ENCODE measurements at places on chromosomes 1 and 21.

GRCh38 chr1:3598051-3598491 is 13.2 kb downstream of the MEGF6 start:
- no peak for DNase-seq

DNA sequence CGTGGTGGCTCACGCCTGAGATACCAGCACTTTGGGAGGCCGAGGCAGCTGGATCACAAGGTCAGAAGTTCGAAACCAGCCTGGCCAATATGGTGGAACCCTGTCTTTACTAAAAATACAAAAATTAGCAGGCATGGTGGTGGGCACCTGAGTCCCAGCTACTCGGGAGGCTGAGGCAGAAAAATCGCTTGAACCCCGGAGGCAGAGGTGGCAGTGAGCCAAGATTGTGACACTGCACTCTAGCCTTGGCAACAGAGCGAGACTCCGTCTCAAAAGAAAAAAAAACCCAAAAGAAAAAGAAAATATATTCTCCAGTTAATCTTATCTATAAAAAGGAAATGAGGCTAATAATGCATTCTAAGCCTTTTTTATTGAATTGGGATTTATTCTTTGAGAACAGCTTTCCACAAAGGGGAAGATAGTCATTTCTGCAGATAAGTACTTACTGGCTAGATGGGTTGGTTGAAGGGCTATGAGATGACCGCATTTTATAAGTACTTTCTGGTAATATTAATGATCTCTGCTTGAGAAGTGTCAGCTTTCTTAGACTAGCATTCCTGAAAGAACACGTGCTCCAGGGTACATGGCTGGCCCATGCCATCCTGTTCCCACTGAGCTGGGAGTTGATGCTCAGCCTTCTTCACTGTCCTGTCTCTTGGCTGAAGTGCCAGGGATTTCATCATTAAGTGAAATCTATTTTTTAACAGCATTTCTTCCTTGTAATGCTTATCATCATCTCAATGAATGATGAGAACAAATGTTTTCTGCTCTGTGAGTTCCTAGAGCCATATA is 57.9 kb downstream of the SASS6 start:
- peak; percentile 20 for DNase-seq

DNA sequence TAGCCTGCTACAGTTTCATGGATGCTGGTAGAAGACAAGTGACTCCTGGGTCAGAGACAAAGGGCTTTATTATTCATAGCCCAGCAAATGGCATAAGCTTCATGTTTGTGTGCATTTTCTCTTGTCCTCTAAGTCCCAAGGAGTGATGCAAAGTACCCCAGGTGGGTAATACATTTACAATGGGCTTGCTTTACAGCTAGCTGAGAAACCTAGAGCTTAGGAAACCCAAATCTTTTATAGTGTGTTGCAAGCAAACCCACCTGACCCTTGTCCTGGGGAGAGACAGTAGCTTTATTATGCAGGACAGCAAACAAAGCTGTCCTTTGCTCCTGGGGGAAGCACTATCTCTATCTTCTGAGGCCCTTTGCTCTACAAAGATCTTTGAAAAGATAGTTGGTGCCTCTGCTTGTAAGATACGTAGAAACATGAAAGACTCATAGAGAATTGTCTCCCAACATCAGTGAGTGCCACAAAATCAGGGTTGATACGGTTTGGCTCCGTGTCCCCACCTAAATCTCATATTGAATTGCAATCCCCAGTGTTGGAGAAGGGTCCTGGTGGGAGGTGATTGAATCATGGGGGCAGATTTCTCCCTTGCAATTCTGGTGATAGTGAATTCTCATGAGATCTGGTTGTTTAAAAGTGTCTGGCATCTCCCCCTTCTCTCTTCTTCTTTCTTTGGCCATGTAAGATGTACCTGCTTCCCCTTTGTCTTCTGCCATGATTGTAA is 315.8 kb upstream of the USP24 start:
- no peak for DNase-seq

GRCh38 chr1:46512135-46512791 is 22.6 kb downstream of the DMBX1 start:
- no peak for DNase-seq

GRCh38 chr1:187691439-187691838 is 862.7 kb downstream of the PLA2G4A start:
- peak; percentile 97 for DNase-seq

GRCh38 chr1:74763807-74764206 is 30.9 kb downstream of the TYW3 start:
- no peak for DNase-seq

DNA sequence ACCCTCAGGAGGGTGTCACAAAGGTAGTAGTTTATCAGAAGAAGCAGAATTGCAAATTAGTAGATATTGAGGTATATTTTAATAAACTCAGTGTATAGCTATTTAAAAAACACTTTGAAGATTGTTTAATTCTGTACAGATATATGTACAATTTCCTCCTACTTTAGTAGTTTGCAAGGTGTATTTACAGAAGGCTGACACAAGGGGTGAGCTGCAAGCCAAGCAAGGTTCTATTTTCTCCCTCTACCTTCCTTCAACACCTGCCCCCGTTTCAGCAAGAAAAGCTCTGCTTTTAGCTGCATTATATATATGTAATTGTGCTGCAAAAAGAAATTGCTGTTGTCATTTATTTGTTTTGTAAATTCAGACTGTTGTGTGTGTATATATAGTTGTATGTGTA is 674.2 kb upstream of the PKN2 start:
- DNase-seq = no peak

DNA sequence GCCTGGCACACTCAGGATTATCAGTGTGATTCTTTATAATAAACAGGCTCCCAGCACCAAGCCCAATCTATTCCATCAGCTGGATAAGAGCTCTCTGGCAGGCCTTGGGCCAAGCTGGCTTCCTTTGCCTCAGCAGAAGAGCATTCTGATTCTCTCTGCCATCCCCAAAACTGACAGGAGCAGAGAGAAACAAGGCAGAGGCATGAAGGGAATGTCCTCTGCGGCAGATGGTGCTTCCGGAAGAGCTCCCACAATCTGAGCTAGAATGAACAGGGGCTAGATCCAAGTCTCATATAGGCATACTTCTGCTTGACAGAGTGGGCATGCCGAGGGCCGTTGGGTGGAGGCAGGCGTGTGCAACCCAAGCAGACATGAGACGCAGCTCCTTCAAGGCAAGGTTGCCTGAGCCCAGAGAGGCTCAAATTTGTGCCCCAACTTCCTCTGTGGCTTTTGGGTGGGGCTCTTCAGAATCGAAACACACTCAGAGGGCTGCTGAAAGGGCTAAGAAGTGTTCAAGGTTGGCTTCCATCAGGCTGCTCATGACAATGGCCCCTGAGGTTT is 4.0 kb downstream of the CAPN2 start:
- DNase-seq = peak; percentile 63

- DNase-seq = no peak
Measured at GRCh38 chr1:111216751-111217150, 10.8 kb upstream of the CHI3L2 start.

GRCh38 chr1:201259476-201260235 is 23.6 kb upstream of the PKP1 start:
- no peak for DNase-seq

GRCh38 chr1:238675221-238675620 is 711.1 kb upstream of the CHRM3 start:
- no peak for DNase-seq

- DNase-seq = no peak
Measured at GRCh38 chr1:23684415-23684814, 7.2 kb upstream of the RPL11 start.

GRCh38 chr1:10841118-10841517 is 44.7 kb upstream of the CASZ1 start:
- DNase-seq = no peak

DNA sequence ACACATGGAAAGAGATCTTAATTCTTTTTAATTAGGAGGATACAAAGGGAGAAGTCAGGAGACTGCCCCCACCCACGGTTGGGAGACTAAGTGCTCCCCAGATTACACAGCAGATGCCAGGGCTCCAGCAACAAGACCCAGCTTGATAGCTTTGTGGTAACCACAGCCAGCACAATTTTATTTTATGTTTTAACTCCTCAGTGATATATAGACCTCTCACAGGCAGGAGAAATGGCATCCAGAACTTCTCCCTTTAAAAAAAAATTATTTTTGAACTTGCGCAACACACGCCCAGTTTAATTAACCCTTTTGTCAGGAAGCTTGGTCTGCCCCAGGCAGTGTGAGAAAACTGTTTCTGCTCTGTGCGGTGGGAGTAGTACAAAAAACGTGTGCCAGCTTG is 62.6 kb upstream of the ACOT11 start:
- no peak for DNase-seq

- peak; percentile 71 for DNase-seq
Measured at GRCh38 chr1:221994274-221994698, 252.4 kb upstream of the DUSP10 start.

DNA sequence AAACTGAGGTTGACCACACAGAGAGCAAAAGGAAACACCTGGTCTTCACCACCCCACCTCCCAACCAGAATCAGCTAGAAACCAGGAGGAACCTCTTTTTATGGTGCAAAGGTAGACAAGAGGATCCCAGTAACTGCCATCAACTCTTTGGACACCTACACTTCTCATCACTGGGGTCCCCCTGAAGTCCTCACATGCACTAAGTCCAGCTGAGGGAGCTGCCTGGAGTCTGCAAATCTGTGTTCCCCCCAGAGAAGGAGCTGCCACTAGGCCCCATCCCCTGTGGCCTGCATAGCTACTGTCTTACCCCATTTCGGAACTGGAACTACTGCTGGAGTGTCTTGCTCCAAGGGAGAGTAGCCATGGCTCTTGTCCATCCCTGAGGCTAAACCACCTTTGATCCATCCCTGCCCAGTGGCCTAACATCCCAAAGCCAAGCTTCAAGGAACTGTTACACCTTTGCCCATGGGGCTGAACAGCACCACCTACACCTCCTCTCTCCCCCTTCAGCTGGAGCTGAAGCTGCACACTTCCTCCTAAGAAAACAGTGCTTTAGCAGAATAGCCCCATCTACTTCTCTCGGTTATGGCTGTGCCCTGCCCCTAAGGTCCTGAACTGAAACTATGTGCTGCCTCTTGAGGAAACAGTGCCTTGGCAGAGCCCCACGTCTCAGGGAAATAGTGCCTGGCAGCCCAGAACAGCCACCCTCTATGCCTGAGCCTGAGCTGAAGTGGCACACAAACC is 85.4 kb upstream of the CD53 start:
- no peak for DNase-seq
